Fibroblast of skin of right biceps (primary cell): ENCODE measurements at places on chromosomes 5 and 9.

DNA sequence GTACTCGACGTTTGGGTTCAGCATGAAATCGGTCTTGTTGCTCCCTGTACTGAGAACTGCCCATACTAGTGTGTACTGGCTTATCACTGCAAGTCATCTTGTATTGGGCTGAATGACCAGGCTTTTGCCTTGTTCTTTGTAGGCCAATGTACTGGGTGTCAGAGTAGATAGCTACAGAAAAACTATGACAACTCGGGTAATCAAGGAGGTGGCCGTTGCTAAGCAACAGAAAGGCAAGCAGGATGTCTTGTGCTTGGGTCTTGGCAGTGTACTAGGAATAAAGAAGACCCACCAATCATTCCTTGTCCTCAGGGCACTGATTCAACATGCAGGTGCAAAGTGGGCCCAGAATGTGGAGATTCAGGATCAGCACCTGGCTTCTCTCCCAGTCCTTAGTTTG, 11.9 kb upstream of the SHISAL2B start:
- no peak for DNase-seq

GRCh38 chr5:180790020-180790419, 12.6 kb downstream of the MGAT1 start:
- DNase-seq, result no peak

GRCh38 chr9:97723819-97724218, 26.7 kb upstream of the XPA start:
- DNase-seq, result no peak

- peak; percentile 37 for DNase-seq
Measured at GRCh38 chr5:180315762-180316212, 23.9 kb upstream of the MAPK9 start.

- DNase-seq, result no peak
Measured at GRCh38 chr9:33455945-33456344, 8.6 kb upstream of the AQP3 start.

DNA sequence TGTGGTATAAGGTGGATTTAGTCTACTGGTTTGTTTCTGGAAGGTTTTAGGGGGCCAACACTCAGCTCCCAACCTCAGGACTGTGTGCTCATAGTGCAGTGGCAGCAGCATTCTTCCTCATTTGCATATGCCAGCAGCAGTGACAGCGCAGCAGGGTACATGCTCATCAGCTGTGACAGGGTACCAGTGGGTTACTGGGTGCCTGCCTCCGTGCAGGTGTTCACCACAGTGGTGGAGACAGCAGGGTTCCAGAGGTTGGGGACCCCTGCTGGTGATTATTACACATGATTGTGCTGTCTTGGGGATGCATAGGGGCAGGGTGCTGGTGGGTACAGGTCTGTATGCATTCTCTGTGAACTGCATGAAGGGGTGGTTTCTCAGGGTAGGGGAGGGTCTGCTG, 45.5 kb upstream of the IFNE start:
- no peak for DNase-seq

- DNase-seq, result no peak
Measured at GRCh38 chr5:75612226-75612569, 945 bp downstream of the ANKDD1B start.

GRCh38 chr5:39093352-39093751, 19.2 kb upstream of the RICTOR start:
- peak; percentile 56 for DNase-seq

- no peak for DNase-seq
Measured at GRCh38 chr9:34983209-34983608, 6.3 kb upstream of the DNAJB5 start.

DNA sequence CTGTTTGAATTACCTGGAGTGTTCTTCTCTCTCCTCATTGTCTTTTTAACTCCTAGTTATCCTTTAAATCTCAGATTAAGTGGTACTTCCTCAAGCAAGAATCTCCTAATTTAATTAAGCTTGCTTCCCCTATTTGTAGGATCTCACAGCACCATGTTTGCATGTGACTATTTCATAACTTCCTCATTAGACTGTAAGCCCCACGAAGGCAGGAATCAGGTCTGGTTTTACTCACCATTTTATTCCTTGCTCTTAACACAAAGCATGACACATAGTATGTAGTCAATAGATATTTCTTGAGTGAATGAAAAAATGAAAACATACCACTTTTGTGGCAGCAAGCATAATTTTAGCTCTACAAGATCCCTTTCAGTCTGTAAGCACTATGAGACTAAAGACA, 1.3 kb upstream of the ERMP1 start:
- DNase-seq, result no peak
